ENCODE measurements at places on chromosomes 16 and 17.

DNA sequence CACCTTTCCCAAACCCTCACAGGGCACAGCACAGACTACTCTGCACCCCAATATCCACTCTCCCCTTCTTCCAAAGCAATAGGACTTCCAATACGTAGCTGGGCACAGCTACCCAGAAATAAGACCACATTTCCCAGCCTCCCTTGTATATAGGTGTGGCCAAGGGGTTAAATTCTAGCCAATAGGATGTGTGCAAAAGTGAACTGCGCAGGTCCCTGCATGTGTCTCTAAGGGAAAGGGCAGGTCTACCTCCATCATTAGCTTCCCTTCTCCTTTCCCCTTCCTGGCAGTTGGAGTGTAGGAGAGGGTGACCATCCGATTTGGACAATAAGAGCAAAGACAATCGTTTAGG lies 25.5 kb upstream of the SNN start:
- DNase-seq = no peak

DNA sequence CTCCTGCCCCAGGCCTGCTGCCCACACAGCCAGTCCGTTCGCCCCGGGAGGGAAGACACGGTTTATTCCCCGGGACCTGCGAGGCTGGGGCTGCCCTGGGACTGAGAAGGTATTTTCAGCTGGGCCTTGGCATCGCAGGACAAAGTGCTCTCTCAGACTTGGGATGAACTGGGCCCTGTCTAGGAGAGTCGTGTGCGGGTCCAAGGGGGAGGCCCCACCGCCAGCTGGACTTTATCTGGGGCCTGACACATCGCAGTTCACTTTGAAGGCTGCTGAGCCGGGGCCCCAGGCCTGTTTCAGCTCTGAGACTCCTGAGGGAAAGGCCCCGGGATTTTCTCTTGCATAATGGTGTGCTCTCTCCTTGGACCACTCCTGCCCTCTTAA lies 6.8 kb downstream of the CRISPLD2 start:
- no peak for DNase-seq

GRCh38 chr16:4019371-4019791 lies 96.9 kb downstream of the ADCY9 start:
- DNase-seq = peak; percentile 19

- no peak for DNase-seq
Observed at GRCh38 chr16:1524366-1524765, 9.1 kb upstream of the TMEM204 start.

DNA sequence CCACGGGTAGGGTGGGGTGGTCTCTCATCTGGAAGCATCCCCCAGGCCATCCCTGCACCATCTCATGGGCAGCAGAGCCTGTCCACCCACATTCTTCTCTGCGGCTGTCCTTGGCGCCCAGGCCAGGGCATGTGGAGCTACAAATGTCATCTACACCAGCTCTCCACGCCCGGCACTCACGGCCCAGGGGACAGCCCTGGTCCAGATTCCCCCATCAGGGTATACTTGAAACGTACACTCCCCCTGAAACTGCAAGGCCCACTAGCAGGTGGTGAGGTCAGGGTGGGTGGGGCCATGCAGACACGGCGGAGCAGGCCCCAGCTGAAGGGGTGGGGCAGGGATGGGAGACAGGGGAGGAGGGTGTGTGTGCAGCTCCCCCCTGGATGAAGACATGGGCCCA lies 3.2 kb upstream of the SOX8 start:
- no peak for DNase-seq

DNA sequence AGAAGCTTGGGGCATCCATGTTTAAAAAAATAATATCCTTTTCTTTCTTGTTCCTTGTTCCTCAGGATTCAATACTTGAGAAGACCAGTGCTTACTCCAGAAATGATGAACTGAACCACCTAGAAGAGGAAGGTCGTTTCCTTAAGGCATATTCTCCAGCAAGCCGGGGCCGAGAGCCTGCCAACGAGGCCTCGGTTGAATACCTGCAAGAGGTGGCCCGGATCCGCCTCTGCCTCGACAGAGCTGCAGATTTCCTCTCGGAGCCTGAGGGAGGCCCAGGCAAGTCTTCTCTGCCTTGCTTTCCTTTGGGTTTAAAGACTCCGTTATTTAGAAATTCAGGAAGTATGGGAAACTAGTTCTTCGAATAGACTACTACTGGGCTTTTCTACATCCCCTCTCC lies 42.5 kb upstream of the ENDOV start:
- no peak for DNase-seq

DNA sequence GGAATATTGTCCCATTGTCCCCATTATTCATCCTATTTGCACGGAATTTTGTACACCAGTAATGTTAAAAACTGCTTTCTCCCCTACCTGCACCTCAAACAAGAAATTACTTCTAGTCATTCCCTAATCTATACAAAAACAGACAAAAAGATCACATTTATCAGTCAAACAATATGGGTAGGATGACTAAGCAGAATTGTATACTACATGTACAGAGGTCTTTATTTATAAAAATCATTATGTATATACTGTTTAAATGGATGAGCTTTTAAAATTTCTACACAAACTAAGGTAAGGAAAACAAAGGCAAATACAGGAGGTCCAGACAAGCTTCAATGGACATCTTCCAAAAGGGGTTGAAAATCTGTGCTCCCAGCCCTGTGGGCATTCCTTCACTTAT lies 137.7 kb downstream of the CEP112 start:
- DNase-seq = no peak

DNA sequence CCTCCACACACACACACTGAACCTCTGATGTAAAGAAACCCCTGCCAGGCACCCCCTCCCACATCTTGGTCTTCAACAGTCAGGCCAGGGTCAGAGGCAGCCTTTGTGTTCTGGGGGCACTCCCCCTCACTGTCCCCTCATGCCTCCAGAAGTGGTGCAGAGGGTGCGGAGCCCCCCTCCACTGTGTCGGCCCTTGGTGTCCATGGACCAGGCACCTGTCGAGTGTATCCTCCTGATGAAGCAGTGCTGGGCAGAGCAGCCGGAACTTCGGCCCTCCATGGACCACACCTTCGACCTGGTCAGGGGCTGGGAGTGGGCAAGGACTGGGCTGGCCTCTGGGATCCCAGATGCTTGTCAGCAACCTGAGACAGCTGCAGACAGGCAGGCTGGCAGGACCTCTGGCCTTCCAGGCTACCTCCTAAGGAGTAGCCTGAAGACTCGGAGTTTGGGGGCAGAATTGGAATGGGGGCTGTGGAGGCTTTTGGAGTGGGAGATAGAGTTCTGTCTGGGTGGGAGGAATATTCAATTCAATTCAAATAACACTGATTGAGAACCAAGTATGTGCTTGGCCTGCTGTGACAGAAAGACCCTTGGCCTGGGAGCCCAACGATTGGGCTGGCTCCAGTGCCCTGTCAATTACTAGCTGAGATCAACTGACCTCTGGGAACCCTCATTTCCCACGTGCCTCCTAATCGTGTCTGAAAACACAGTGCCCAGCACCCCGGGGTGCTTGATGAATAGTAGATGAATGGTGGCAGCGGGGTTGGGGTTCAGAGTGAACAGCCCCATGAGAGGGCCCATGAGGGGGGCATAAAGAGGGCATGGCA lies 11.5 kb downstream of the GUCY2D start:
- DNase-seq = no peak

- no peak for DNase-seq
Observed at GRCh38 chr17:75511610-75512575, 3.4 kb downstream of the CASKIN2 start.

DNA sequence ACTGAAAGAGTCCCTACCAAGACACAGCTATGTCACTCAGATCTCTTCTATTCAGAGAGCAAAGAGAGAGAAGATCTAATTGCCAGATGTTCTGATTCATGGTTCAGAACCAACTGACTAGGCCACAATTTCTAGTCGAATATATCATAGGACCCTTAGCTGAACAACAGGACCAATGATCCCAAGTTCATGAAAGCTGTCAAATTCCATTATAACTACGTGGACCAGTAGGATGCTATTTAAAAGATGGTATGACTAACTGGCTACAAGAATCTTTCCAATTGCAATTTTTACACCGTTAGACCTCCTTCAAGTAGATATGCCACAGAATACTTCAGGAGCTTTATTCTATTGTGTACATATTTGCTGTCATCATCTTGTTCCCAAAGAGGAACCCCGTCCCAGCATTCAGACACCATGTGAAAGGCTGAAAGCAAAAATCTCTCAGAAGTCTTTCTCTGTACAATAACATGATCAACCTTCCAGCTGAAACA lies 26.0 kb downstream of the DCUN1D3 start:
- peak; percentile 68 for DNase-seq

DNA sequence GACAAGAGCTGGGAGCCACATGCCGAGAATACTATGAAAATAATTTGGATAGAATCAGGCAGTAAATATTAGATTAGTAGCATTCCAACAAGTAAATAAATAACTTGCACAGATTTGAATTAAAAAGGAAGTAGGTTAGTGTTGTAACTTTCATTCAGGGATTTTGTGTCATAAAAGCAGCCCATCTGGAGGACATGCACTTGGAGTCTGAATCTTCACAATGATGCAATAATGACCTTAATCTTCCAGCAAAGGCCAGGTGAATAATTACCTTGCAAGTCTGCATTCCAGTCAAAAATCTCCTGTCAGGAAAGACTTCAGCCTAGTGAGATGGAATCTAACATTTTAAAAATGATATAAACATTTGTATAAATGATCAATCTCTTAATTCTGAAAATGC lies 518.1 kb downstream of the KCNJ2 start:
- no peak for DNase-seq

DNA sequence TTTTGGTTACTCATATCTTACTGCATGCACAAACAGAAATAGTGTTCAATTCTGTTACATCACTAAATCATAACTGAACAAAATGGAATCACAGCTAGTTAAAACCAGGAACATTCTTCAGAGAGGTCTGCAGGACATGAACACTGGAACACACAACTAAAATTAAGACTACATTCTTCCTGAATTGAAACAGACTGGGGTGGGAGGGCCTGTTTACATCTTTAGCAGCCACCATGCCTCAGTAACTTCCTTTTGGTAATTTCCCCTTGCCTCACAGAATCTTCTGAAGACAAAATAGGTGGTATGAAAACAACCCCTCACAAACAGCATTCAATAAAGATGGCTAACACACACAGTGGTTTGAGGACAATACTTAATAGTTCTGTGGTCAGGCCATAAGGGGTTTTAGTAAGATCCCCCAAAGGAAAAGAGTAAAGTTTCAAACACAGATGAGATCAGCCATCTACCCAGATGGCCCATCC lies 6.5 kb downstream of the MARF1 start:
- DNase-seq = peak; percentile 49

DNA sequence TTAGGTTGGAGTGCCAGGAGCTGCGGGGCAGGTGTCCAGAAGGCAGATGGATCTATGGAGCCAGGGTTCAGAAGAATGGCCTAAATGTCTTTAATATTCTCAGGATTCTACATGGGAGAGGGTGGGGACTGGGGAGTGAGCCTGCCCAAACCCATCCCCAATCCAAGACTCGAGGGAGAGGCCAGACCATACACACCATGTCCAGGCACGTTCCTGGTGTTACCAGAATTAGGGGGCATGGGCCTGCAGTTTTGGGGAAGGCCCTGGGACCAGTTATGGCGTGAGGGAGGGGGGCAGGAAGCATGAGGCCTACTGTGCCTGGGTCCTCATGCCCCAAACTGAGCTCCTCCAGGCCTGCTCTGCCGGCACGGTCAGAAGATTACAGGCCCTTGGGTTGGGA lies 1.9 kb downstream of the TAX1BP3 start:
- no peak for DNase-seq

DNA sequence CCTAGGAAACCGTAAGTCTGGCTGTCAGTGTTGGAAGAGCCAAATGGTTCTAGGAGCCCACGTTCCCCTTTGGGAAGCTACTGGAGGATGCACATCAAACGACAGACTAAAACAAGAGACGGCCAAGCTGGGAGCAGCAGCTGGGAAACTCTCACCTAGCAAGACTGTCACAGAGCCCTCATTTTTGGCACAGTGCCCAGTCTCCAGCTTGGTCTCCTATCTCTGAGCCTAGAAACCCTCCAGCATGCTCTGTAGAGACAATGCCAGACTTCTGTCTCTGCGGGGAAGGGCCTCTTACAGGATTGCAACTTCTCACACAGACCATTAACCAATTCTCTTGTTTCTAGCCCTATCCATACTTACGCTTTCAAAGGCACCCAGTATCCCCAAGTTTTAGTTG lies 23.5 kb downstream of the GTF3C1 start:
- no peak for DNase-seq

- no peak for DNase-seq
Observed at GRCh38 chr17:31754239-31754945, 104.7 kb downstream of the COPRS start.

DNA sequence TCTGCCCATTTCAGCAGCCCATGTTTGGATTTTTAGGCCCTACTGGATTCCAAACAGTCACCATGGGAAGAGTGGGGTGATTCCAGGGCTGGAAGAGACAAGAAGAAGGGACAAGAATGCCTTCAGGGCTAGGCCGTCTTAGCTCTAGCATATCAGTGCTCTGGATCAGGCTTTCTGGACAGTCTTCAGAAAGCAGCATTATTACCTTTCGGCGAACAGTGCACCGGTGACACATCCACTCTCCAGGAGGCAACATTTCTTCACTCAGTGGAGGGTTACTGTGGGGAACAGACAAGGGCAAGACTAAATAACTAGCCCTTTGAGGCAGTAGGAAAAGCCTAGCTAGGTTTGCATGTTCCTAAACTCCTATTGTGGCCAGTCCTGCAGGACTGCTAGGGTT lies 23.9 kb upstream of the DHRS13 start:
- DNase-seq = no peak

- no peak for DNase-seq
Observed at GRCh38 chr17:35943537-35943936, at the start of gene LYZL6. LYZL6 (minus strand) TSS chr17:35943713; CDS start chr17:35939356, 4,357 bp downstream.
